Epithelial cell of proximal tubule (primary cell): ENCODE measurements at places on chromosomes 2 and 18.

DNA sequence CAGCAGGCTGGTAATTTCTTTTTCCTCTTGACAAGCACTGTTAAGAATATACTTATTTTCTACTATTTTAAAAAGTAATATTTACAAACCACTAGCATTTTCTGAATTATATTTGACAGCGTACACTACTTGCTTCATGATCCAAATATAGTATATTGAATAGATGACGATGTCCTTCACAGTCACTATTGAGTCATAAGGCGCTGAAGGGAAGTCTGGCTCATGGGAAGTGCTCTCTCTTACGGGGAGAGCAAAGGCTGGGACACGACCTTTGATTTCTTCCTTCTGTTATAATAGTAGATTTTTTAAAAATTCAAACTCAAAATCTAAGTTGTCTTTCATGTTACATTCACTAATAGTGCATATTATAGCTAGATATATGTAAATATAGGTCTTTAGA, 357.1 kb downstream of the SOCS6 start:
- DNase-seq: no peak

GRCh38 chr2:64485961-64486360, 32.0 kb downstream of the LGALSL start:
- DNase-seq: no peak

DNA sequence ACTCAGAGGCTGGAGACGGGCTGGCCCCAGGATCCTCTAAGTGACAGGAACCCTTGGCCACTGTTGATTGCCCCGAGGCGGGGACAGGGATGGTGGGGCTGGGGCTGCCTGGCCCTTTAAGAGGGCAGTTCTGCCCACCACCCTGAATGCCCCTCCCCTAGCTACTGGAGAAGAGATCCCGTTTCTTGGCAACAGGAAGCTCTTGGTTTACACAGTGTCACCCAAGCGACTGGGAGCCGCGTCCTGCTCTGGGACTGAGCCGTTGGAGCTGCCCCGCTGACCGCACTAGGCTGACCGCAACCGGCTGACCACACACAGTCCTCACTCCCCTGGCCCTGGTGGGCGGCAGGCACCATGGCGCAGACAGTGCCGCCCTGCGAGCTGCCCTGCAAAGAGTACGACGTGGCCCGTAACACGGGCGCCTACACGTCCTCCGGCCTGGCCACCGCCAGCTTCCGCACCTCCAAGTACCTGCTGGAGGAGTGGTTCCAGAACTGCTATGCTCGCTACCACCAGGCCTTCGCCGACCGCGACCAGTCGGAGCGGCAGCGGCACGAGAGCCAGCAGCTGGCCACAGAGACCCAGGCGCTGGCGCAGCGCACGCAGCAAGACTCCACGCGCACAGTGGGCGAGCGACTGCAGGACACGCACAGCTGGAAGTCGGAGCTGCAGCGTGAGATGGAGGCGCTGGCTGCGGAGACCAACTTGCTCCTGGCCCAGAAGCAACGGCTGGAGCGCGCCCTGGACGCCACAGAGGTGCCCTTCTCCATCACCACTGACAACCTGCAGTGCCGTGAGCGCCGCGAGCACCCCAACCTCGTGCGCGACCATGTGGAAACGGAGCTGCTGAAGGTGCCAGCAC, at the start of gene TEKT4:
TEKT4 (plus strand) TSS at position 205 of the 862 bp plus-strand sequence; CDS start at position 355, 150 bp downstream.
- DNase-seq: no peak

- DNase-seq: no peak
Observed at GRCh38 chr2:61134141-61134540, 27.8 kb upstream of the C2orf74 start.

DNA sequence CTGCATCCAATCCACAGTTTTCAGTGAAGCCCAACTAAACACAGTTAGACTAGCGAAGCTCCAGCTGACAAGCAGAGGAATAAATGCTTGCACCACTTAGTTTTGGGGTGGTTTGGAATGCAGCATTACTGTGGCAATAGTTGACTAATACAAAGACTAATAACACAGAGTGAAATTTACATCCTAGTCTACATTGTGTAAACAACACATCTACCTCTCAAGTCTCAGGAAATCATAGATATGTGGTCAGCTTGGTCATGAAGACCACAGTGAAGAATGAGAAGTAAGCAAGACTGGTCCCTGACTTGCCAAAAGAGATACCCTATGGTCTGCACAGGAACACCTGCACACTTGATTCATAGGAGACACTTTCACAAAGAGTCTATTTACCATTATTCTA, 155.1 kb upstream of the TANK start:
- DNase-seq: no peak

- DNase-seq: no peak
Observed at GRCh38 chr18:13726972-13727331, 479 bp downstream of the RNMT start.

GRCh38 chr2:233419602-233420391, 65.5 kb downstream of the DGKD start:
- no peak for DNase-seq

- DNase-seq: no peak
Observed at GRCh38 chr2:68203587-68203986, 45.9 kb downstream of the PNO1 start.

DNA sequence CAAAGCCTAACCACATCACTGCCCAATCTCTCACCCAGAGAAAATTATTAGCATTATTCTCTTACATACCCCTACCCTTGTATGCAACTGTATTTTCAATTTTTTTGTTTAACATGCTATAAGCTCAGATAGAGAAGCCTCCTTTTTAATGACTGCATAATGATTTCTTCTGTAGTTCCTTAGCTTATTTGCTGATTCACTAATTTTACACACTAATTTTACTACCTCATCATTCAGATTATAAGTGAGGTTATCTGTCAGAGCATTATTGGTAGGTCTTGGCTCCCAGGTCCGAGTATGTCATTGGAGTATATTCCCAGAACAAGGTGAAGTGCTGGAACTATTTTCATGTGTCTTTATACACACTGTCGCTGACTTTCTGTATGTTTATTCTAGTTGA, 45.4 kb downstream of the RHBDD1 start:
- no peak for DNase-seq

GRCh38 chr18:57073501-57074187, 73.2 kb upstream of the BOD1L2 start:
- no peak for DNase-seq

GRCh38 chr18:79935499-79935898, 16.0 kb downstream of the SLC66A2 start:
- no peak for DNase-seq

DNA sequence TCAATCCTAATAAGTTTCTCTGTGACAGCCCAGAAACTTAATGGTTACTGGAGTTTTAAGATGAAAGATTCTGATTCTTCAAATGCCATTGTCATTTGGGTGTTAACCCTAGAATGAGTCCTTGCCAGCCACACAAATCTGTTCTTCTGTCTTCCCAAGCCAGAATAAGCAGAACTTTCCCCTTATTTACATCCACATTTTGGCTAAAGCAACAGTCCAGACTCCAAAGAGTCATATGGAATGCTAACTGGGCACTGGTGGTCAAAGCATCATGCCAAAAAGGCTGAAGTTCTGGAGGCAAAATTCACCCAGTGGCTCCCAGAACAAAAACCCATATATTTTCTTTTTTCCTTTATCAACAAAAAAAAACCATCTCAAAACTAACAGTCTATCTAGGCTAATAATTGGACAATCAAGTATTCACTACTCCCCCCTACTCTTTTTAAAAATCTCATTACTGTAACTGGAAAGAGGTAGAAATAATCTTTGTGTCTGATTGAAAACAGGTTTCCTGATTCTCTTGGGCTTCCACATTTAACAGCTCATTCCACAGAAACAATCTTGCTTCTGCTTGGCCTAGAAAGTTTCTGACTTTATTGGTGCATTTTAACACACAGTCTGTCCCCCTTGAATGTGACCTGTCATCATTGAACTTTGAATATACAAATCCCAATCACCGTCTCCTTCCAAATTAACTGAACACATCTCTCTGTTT, 89.6 kb upstream of the SETBP1 start:
- no peak for DNase-seq

DNA sequence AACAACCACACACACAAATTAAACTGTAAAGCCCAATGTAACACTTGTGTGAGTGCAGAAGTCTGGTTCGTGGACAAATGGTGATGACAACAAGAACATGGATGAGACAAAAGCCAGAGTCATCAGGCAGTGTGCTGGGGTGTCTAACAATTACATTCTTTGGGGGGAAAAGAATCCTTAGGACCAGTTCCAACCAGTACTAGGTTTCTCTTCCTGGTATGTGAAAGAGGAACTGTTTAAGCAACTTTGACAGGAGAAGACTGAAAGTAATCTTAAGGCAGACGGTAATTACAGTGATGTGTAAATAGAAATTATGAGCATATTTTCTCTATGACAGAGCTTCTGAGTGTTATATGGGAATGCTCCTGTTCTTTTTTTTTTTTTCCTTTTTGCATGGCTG, 133.4 kb downstream of the AFF3 start:
- DNase-seq: no peak

DNA sequence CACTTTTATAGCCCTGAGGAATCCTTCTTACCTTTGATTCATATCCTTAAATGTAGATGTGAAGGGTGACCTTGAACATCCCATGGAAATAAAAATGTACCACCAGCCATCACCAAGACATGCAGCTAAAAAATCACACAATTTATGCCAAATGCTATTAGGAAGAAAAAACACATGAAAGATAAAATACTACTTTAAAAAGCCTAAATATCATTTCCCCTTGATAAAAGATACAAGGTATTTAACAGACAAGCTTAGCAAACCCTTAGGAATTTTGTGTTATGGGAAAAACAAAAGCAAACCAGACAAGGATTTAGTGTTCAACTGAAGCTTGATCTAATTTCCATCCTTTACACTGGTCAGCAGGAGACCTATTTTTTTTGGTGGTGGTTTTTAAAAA, 255.0 kb downstream of the ICOS start:
- no peak for DNase-seq

GRCh38 chr2:37992601-37993000, 67.5 kb downstream of the RMDN2 start:
- no peak for DNase-seq

DNA sequence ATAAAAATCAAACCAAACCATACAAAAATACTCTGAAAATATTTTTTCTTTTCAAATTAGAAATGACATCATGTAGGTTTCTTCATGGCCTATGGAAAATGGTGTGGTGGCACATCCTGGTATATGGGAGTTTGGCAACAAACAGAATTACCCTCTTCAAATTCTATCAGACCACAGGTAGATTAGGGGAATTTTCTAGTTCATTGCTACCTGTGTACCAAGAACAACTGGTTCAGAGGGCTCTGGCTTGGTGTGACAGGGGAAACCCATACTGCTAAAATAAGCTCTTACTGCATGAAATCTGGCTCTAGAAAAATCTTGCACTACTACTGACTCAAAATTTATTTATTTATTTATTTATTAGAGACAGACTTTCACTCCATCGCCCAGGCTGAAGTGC, 63.4 kb upstream of the PELI1 start:
- DNase-seq: no peak

GRCh38 chr2:75998451-75998850, 287.7 kb upstream of the GCFC2 start:
- no peak for DNase-seq

GRCh38 chr2:41400088-41400665, 647.6 kb upstream of the PKDCC start:
- no peak for DNase-seq

DNA sequence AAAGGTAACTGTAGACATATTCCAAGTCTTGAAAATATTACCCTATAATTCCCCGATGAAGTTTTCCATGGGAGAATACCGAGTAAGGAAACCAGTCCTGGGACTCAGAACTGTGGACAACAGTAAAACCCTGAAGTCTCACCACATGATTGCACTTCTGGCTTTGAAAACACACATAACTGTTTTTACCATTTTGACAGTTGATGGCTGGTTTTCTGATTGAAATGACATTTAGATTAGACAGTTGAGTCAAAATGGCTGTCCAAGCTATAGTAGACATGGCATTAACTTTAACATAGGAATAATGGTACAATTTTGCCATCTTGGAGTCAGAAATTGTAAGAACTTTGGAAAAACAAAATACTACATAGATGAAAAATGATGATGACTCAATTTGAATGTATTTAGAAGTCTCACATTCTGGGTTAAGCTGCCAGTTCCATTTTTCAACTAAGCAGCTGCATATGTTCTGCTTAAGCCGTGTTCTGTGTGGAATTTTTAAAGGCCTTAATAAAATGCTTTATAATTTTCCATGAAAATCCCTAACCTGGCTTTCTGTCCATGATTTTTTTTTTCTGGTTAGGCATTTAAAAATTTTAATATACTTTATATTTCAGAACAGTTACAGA, 38.3 kb upstream of the WIPF1 start:
- DNase-seq: no peak

DNA sequence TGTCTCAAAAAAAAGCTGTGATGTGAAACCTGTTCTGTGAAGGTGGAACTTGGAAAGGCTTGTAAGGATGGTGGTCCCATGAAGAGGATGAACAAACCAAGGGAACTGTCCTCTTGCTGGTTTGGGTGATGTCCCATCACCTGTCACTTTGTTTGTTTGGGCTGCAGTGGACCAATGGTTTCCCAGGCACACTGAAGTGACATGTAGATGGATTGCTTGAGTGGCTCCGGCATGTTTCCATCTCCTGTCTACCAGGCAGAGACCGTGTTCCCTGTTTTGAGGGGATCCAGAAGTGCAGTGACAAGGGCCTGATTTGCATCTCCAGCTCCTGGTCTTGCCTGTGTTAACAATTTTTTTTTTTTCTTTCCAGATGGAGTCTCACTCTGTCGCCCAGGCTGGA, 8.9 kb downstream of the NEDD4L start:
- no peak for DNase-seq

GRCh38 chr2:3445891-3446290, 66.4 kb downstream of the TRAPPC12 start:
- no peak for DNase-seq

DNA sequence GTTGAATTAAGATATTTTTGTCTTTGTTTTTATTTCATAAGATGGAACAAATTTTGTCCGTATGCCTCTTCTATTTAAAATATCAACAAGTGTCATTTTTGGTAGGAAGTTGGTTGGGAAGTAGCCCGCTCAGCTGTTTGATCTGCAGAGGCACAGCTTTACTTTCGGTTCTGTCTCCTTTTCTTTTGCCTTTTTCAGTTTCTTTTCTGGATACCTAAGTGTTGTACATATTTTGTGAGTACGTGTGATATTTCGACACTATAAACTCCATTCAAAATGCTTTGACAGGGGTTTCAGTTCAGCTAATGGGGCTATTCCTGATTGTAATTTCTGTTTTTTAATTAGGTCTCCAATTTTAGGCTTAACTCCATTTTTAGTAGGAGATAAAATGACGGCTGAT, 1785.0 kb upstream of the LRRTM1 start:
- DNase-seq: no peak

DNA sequence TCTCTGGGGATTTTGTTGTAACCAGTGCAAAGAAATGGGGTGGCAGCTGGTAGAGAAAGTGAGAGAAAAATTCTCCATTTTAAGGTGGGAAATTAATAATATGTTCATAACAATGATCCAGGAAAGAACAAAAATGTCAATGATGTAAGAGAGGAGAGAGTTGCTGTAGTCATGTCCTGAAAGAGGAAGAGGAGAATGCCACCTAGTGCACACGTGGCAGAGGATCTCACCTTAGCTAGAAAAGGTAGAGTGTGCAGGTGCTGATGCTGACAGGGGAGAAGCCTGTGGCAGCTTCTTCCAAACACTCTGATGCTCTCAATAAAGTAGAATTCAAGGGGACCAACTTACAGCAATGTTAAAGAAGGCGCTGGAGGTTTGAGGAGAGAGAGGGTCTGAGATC, 282.9 kb upstream of the PKDCC start:
- no peak for DNase-seq
